ENCODE measurements at places on chromosomes 3 and 15. TPM values are rescaled to one million over a fixed set of nuclear protein-coding genes. Genes with fewer than 3 reads are reported as not detected.
A peak's percentile ranks its signal among the peaks of the same experiment; 100 is the strongest.

Gene CTXN2
- 0.18 TPM for total RNA-seq

Gene LMAN1L
- not detected for total RNA-seq

Gene BSN
- total RNA-seq: 2.4 TPM

DNA sequence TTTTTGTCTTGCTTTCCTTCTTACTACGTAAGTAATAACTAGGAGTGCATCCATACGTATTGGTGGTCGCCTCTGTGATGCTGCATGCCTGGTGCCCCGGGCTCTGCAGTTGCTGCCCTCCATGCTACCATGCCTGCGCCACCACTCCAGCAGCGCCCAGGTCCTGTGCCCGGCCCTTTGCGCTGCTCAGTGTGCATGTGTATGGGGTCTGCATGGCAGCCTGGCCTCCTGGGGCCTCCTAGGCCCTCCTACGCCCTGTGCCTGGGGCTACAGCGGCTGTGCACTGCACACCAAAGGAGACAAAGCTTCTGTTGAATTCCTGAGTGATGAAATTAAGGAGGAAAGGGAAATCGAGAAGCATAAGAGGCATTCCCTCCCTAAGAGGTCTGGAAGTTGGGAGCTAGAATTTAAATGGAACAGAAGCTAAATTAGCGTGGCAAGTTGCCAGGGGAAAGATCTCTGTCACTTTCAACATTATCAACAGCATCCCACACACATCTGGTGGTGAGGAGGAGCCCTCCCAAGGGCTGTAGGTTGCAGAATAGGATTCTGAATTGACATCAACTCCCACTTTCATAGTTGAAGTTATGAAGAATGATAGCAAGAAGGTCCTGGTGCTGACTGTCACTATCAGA, 275.0 kb upstream of the CHRM5 start:
- no peak overlapping the region for H3K4me3 ChIP-seq
- no peak overlapping the region for H3K27ac ChIP-seq
- DNase-seq: no peak
- no peaks in the 10 kb centered on the region for H3K4me1 ChIP-seq

- no peak overlapping the region for H3K4me3 ChIP-seq
Observed at GRCh38 chr3:123244128-123244527, 42.4 kb downstream of the SEC22A start.

- no peaks in the 10 kb centered on the region for H3K4me1 ChIP-seq
- H3K27me3 ChIP-seq: no peaks in the 10 kb centered on the region
- no peak overlapping the region for H3K4me3 ChIP-seq
- H3K36me3 ChIP-seq: no peaks in the 10 kb centered on the region
- no peak overlapping the region for H3K27ac ChIP-seq
Observed at GRCh38 chr3:22632536-22632935, 570.6 kb upstream of the UBE2E2 start.

DNA sequence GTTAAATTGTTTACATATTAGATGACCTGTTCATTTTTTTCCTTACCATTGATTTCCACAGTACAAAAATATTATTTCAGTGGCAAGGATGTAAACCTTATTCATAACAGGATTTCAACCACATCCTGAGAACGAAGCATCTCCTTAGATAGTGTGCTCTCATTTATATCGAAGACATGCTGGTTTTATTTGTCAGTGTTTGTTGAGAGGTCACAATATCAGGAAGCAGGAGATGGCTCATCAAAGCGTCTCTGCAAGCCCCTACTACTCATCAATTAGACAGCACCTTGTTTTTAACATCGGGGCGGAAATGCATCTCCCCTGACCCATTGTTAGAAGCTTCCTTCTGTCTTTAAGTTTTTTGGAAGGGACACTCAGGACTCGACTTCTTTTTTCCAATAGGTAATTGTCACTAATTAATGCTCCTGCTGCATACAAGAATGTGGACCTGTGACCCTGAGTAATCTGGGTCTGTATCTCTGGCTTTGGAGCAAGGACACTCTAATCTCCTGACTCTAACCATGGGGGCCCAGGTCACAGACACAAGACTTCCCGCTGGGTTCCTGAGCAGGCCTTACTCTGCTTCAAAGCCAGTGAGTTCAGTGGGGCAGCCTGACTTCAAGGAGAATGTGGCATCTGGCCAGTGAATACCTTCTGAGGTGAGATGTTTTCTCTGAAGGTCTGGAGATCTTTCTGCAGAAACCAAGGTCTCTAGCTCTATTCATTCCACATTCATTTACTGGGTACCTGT, 50.3 kb downstream of the MECOM start:
- peaks cover 28% of the 10 kb centered on the region for H3K4me1 ChIP-seq
- no peak overlapping the region for H3K27ac ChIP-seq
- peaks cover 2% of the 10 kb centered on the region for H3K27me3 ChIP-seq
- H3K36me3 ChIP-seq: no peaks in the 10 kb centered on the region
- no peak for DNase-seq

DNA sequence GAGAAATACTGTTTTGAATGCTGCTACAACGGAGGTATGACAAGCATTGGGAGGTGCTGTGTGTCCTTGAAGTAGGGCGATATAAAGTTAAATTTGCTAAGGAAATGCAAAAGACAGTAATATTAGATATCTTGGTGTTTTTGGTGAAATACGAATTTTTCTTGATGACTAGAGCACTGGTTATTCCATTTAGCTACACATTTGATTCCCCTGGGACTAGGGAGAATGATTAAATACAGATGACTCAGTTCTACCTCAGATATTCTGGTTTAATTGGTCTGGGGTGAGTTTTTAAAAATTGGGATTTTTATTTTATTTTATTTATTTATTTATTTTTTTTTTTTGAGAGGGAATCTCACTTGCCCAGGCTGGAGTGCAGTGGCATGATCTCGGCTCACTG, 18.7 kb upstream of the GADL1 start:
- no peak overlapping the region for H3K4me3 ChIP-seq
- H3K36me3 ChIP-seq: no peaks in the 10 kb centered on the region
- no peak for DNase-seq
- no peaks in the 10 kb centered on the region for H3K27me3 ChIP-seq
- H3K4me1 ChIP-seq: no peaks in the 10 kb centered on the region

DNA sequence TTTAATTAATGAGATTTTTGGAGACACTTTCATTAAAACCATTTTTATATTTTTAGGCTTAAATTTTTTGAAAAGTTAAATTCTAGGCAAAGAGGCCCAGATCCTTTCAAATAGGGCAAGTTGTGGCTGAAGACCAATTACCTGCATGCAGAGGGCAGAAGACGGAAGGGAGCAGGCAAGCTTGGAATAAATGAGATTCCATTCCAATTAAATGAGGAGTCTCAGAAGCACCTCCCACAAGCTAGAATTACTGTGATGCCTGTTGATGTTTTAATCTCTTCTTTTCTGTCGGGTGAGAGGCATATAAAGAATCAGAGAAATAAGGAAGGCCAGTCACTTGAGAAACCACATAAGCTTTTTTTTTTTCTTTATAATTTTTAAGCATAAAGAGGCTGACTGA, 46.8 kb downstream of the KBTBD8 start:
- no peak overlapping the region for H3K27ac ChIP-seq
- no peak overlapping the region for H3K4me3 ChIP-seq
- peaks cover 3% of the 10 kb centered on the region for H3K27me3 ChIP-seq
- H3K36me3 ChIP-seq: no peaks in the 10 kb centered on the region
- DNase-seq: no peak
- peaks cover 6% of the 10 kb centered on the region for H3K4me1 ChIP-seq

DNA sequence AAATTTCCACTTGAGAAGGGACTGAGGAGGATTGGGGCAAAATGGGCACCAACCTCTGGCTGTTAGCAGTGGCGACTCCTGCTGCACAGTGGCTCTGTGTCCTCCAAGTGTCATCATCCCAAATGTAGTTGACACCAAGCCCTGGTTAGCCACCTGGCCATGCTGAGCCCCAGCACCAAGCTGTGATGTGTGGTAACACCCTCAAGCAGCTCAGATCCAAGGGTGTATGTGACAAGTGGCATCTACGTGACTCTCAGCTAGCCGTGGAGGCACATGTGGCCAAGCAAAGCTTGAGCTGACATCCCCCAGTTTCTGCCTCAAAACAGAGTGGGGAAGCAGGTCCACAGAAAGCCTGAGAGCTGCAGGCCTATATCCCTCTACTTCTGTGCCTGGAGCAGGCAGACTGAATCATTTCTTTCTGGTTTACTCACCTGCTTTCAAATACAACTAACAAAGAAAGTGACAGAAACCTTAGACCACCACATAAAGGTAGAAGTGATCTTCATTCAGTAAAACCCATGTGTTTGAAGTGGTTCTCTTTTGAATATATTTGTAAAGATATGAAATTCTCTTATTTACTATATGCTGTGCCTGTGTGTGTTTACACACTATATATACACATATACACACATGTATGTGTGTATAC, 40.0 kb downstream of the FOXP1 start:
- no peak overlapping the region for H3K4me3 ChIP-seq
- H3K36me3 ChIP-seq: no peaks in the 10 kb centered on the region
- no peak for DNase-seq

DNA sequence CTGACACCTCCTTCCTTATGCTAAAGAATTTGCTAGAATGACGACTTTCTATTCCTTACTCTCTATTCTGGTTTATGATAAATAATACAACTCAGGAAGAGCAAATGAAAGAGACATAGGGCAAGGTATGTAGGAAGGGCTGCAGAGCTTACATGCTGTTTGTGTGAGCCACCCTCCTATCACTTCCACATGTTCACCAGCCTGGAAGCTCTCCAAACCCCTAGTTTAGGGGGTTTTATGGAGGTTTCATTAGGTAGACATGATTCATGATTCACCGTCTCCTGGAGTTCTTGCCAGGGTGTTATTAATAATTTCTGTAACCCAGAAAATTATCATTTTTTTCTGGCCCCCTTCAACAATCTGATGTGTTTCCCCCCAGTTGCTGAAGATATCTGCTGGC, 172.1 kb upstream of the COL8A1 start:
- H3K36me3 ChIP-seq: no peaks in the 10 kb centered on the region
- DNase-seq: no peak

DNA sequence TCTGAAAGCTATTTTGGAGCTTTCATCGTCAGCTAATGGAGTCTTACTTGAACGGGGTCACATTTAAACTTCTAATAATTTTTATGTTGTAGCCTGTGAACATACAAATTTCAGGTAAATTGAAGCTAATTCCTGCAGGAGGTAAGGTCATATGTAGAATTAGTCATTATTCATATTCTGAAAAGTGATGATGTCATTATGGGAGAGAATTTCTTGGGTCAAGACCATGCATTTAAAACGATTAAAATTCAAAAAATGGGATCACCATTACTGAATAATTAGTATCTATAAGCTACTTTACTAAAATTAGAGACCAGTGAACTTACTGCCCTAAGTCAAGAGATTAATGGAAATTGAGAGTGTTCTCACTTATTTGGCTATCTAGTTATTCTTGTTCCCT, 120.4 kb downstream of the CHL1 start:
- H3K4me3 ChIP-seq: no peak overlapping the region
- H3K27me3 ChIP-seq: no peaks in the 10 kb centered on the region
- H3K36me3 ChIP-seq: no peaks in the 10 kb centered on the region
- H3K27ac ChIP-seq: no peak overlapping the region
- H3K4me1 ChIP-seq: no peaks in the 10 kb centered on the region

GRCh38 chr3:152968388-152969024, 133.6 kb downstream of the P2RY1 start:
- no peak overlapping the region for H3K27ac ChIP-seq
- DNase-seq: no peak
- H3K4me1 ChIP-seq: no peaks in the 10 kb centered on the region
- H3K27me3 ChIP-seq: no peaks in the 10 kb centered on the region
- no peak overlapping the region for H3K4me3 ChIP-seq

DNA sequence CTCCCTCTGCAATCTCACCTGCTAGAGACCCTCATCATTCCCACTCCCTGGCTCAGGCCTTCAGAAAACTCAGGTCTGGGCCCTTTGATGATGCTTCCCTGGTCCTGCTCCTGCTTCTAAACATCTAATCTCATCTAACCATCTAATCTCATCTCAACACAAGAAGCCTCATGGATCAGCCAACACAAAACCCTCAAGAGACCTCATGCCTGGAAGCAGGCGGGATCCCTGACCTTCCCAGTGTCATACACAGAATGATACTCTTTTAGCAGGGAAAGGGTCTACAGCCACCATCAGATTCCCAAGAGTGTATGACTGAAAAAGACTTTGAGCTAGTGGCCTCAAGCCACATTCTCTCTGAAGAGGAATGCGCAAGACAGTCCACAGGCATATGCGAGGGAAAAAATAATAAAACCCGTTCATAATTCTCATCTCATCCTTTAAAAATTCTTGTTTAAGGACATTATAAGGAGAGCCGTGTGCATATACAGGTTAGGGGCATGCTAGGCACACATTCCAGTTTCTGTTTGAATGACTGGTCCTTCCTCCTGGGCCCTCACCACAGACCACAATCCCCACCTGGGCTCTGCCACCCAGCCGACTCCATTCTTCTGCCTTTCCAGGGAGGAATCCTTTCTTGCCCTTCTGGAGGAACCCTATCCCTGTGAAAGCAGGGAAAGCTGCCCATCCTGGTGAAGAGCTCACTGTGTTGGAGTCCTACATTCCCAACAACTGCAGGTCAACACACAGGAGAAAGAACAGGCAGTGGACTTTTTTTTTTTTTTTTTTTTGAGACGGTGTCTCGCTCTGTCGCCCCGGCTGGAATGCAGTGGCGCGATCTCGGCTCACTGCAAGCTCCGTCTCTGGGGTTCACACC, 2.2 kb downstream of the ZXDC start:
- peaks cover 17% of the 10 kb centered on the region for H3K27me3 ChIP-seq
- peak overlapping the region; percentile 75 for H3K27ac ChIP-seq
- peaks cover 38% of the 10 kb centered on the region for H3K36me3 ChIP-seq
- H3K4me1 ChIP-seq: peaks cover 33% of the 10 kb centered on the region

DNA sequence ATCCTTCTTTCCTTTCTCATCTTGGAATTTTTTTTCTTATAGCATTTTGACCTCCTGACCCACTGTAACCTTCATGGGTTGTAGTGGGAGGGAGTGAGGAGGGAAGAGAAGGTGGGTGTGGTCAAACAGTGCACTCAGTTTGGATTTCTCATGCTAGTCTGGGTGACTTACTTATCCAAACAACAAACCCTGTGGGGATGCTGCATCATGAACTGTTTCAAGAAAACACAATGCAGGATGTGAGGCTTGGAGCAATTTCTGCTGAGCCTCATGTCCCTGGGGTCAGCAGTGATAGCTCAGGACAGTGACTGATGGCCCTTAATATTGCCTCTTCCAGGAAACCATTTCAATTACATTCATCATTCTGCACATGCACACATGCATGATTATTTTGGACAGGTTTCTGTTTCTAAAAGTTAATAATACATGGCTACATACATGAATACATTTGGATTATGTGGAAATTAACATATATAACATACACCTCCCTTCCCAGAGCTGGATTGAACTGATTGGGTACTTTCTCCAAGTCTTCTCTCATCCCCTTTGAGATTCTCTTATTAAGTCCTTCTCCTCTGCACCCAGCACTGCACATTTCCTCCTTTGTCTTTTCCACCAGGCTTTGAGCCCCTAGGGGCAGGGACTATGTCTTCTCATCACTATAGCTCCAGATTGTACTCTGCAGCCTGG, 61.2 kb downstream of the ADAMTSL3 start:
- no peak overlapping the region for H3K4me3 ChIP-seq
- peaks cover 2% of the 10 kb centered on the region for H3K27me3 ChIP-seq
- no peak for DNase-seq
- H3K27ac ChIP-seq: no peak overlapping the region
- H3K4me1 ChIP-seq: no peaks in the 10 kb centered on the region

All from endothelial cell (in vitro differentiated cells).